ENCODE measurements at places on chromosomes 12 and 14.

- no peak for DNase-seq
Measured at GRCh38 chr14:43938588-43939281, 568.3 kb downstream of the FSCB start.

GRCh38 chr12:131949431-131950181, at the start of gene EP400:
Gene EP400 (plus strand): TSS chr12:131949942. CDS start chr12:131960620, 10,678 bp downstream.
- peak; percentile 96 for DNase-seq

DNA sequence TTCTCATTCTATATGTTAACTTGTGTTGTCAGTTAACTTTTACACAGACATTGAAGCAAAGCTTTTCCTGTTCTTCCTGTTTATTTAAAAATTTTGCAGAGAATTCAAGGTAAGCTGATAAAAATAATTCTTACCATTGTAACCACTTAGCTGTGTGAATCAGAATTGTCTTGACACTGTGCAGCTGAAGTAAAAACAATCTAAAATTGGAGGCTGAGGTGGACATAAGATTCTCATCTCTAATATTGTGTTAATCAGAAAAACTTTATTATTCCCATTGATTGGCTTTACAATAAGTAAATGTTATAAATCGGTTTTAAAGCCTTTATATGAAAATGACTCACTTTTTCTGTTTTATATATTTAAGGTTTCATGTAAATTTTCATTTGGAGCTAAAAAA, 240.3 kb upstream of the PLEKHG7 start:
- DNase-seq = no peak

DNA sequence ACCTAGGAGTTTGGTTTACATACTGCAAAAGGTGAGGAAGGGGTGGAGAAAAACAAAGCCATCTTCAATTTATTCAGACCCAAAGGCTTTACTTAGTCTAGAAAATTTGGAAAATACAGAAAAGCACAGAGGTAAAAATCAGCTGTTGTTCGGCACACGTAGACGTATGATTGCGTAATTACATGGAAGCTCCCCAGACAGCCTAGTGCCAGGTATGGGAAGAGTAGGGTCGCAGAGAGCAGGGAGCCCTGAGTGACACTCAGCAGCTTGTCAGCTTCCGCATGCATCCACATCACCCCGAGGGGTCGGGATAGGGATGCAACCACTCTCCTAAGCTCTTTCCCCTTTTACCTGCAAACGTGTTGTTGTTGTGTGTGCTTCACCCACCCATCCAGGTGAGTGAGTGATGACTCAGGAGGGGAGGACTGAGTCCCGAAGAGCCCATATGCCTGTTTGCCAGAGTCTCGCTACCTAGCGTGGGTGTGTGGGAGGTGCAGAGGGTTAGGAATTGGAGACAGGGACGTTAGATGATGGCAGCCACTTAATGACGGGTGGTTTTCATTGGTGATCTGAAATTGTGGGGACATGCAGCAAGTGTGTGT, 20.1 kb downstream of the PIWIL1 start:
- DNase-seq = no peak

- no peak for DNase-seq
Measured at GRCh38 chr12:124021007-124021406, 48.0 kb downstream of the ZNF664 start.
